Uterus (tissue), 4 donors: ENCODE measurements at places on chromosomes 4 and X.

DNA sequence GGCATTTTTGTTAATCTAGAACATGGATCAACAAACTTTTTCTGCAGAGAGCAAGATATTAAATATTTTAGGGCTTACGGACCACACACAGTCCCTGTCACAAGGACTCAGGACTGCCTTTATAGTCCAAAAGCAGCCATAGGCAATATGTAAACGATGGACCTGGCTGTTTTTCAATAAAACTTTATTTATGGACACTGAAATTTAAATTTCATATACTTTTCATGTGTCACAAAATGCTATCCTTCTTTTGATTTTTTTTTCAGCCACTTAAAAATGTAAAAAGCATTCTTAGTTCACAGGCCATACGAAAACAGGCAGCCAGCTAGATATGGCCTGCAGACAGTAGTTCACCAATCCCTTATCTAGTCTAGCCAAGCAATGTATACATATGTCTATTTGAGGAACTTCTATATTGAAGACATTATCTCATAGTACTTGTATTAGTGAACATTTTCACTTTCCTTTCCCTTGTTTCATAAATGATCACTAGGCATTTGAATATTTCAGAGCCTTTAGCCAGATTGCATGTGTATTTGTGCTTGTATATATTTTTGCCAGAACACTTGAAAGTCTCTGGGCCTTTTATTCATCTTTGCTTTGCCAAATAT is 350.9 kb downstream of the RPA4 start:
- no peak for DNase-seq

GRCh38 chr4:146335763-146336409 is 121.5 kb downstream of the REELD1 start:
- DNase-seq: no peak

DNA sequence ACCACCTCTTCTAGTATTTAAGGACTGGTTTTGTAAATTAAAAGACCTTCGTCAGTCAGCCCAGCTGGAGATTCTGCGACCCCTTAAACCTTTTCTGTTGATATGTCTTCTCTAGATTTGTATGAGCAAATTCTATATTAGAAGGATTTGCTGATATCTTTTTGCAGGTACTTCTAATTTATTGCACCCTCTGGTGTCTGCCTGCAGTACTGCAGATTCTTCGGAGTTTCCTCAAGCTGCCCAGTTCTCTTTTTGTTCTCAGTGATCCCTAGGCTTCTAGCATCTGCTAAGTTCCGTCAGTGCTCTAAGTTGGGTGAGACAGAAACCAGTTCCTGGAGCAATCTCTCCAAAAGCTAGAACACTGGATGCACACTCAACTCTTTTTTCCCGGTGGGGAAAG is 545.2 kb downstream of the C4orf33 start:
- DNase-seq: peak; percentile 14

- no peak for DNase-seq
Measured at GRCh38 chr4:182808673-182809416, 108.3 kb downstream of the DCTD start.

GRCh38 chr4:81516241-81516640 is 44.5 kb upstream of the RASGEF1B start:
- no peak for DNase-seq

GRCh38 chrX:70613295-70613694 is 168.7 kb downstream of the DLG3 start:
- no peak for DNase-seq

DNA sequence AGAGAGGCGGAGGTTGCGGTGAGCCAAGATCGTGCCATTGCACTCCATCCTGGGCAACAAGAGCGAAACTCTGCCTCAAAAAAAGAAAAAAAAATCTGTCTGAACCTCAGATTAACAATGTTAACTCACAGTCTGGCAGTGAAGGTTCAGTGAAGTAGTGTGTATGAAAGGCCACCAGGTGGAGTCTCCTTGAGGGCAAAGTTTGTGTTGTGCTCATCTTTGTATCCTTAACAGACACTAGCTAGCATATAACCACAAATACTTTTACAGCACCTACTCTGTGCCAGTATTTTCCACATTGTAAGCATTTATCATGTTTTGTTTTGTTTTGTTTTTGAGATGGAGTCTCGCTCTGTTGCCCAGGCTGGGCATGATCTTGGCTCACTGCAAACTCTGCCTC is 46.0 kb upstream of the MGST2 start:
- DNase-seq: no peak

- DNase-seq: no peak
Measured at GRCh38 chr4:122906859-122907305, 15.5 kb downstream of the NUDT6 start.

GRCh38 chr4:123259676-123260646 is 136.6 kb upstream of the SPRY1 start:
- DNase-seq: no peak

GRCh38 chr4:8276358-8277240 is 7.0 kb downstream of the HTRA3 start:
- DNase-seq: peak; percentile 64

GRCh38 chrX:120244395-120244734 is 6.2 kb upstream of the ZBTB33 start:
- DNase-seq: no peak
